Endodermal cell (in vitro differentiated cells): ENCODE measurements at places on chromosomes 13 and 19.

DNA sequence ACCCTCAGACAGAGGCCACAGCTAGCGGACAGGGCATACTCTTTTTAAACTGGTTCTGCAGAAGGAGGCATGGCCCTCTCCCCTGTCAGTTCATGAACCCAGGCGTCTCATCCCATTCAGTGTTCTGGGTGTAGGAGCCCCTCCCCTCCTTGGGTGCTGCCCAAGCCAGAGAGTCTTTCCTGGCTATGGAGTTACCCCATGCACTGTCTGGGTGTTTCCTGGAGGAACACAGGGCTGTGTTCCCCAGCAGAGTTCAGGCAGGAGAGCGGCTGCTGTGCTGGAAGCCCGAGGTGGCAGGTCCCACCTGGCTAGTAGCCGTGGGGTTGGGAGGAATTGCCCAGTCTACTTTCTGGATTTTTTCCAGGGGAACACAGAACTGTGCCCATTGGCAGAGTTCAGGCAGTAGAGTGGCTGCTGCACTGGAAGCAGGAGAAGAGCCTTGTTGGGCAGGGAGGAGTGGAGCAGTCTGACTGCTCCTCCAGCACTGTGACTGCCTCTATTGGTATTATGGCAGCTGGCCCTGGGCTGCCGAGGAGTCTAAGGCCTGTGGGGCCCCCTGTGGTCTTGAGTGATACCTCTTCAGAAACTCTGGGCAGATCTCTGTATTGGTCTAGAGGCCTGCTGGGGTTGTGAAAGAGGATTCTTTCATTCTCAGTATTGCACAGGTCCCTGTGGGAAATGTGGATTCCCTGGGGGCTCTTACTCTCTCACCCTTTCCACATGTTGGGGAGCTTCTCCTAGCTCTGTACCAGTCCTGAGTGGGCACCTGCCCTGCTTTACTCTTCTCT, 168.3 kb downstream of the PCDH20 start:
- H3K4me1 ChIP-seq, result no peaks in the 10 kb centered on the region
- no peaks in the 10 kb centered on the region for H3K36me3 ChIP-seq
- no peak overlapping the region for H3K4me3 ChIP-seq

DNA sequence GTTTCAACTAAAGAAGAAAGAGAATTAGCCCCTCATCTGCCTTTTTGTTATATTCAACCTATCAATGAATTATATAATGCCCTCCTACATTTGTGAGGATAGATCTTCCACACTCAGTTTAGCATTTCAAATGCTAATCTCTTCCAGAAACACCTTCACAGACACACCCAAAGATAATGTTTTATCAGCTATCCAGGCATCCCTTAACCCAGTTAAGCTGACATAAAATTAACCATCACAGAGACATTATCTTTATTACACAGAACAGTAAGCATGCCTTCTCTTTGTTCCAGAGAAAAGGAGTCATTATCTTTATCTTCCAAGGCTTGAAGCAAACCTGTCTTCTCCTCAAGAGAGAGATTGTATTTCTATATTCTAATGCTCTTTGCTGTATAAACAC, 53.1 kb downstream of the PCDH20 start:
- H3K4me3 ChIP-seq, result no peak overlapping the region
- H3K4me1 ChIP-seq, result peaks cover 11% of the 10 kb centered on the region
- H3K36me3 ChIP-seq, result no peaks in the 10 kb centered on the region
- H3K27me3 ChIP-seq, result no peaks in the 10 kb centered on the region
- no peak for DNase-seq

DNA sequence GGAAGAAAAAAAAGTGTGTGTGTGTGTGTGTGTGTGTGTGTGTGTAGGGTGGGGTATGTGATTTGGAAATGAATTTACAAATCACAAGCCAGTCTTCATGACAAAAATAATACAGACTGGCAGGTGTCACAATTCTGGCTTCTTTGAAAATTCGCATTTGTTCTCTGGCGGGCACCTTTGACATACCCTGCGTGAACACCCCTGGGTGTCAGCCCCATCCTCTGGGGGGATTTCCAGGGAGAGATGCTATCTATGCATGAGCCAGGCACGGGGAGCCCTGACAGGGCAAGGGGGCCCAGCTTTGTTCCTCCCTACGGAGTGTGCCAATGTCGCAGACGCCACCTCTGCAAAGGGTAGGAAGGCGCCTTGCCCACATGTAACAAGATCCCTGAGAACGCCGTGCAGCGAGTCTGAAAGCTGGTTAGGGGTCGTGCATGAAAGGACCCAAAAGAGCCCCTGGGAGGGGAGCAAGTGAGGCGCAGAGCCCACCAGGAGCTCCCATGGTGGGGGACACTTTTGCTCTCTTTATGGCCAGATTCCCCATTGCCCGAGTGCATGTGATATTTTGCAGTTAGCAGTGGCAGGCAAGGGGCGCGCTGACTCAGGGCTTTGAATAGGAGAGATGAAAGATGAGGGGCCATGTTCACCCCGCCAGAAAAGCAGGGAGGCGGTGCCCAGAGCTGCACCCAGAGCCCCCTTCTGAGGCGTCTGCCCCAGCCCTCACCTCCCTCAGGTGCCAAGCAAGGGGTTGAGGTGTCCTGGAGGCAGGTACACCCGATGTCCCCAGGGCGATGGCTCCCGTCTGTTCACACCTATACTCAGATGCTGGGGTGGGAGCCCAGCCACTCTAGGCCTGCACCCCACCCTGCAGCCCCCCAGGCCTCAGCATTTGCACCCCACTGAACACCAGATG, 45.3 kb downstream of the KLF2 start:
- no peak overlapping the region for H3K27ac ChIP-seq
- no peak for DNase-seq
- no peaks in the 10 kb centered on the region for H3K4me1 ChIP-seq
- H3K4me3 ChIP-seq, result no peak overlapping the region
- peaks cover 14% of the 10 kb centered on the region for H3K36me3 ChIP-seq
- H3K27me3 ChIP-seq, result no peaks in the 10 kb centered on the region

DNA sequence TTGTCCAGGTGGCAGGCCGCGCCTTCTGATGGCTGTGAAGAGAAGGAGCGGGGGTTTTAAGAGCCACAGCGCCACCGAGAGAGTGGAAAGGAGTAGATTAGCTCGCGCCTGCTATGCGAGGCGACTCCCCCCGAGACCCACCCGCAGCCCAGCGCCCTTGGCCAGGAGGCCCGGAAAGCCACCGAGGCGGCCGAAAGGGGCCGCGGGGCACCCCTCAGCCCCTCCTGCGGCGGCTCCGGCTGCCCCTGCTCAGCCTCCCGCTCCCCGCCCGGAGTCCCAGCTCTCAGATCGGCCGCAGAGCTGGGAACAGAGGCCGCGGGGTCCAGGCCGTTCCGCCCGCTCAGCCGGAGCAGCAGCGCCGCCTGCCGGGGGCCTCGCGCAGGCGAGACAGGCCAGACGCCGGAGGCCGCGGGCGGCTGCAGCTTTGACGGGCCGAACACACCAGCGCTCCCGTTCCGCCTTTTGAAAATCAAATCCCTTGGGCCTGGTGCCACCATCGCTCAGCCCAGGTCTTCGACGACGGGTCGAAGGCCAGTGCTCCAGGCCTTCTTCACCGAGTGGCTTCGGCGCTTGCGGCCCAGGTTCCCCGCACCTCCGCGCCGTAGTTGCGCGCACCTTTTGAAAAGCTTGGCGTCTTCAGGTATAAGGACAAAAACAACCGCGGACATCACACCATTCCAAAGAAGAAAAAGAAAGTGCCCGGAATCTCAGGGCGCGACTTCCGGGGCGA, 15.3 kb downstream of the CDX2 start:
- H3K27me3 ChIP-seq, result peaks cover 100% of the 10 kb centered on the region
- peak overlapping the region; percentile 53 for H3K4me3 ChIP-seq
- no peaks in the 10 kb centered on the region for H3K36me3 ChIP-seq
- no peaks in the 10 kb centered on the region for H3K4me1 ChIP-seq

GRCh38 chr13:62321895-62322294, 906.2 kb upstream of the PCDH20 start:
- H3K27ac ChIP-seq, result no peak overlapping the region
- H3K4me1 ChIP-seq, result no peaks in the 10 kb centered on the region
- no peak overlapping the region for H3K4me3 ChIP-seq
- H3K27me3 ChIP-seq, result no peaks in the 10 kb centered on the region

- no peak overlapping the region for H3K27ac ChIP-seq
- no peaks in the 10 kb centered on the region for H3K4me1 ChIP-seq
- no peak for DNase-seq
- no peaks in the 10 kb centered on the region for H3K27me3 ChIP-seq
- no peaks in the 10 kb centered on the region for H3K36me3 ChIP-seq
- H3K4me3 ChIP-seq, result no peak overlapping the region
Measured at GRCh38 chr13:32114284-32114950, 82.8 kb downstream of the FRY start.

GRCh38 chr19:38190793-38191192, 33.2 kb downstream of the DPF1 start:
- no peak overlapping the region for H3K27ac ChIP-seq
- no peak for DNase-seq
- H3K4me3 ChIP-seq, result no peak overlapping the region
- H3K4me1 ChIP-seq, result no peaks in the 10 kb centered on the region
- no peaks in the 10 kb centered on the region for H3K36me3 ChIP-seq
- no peaks in the 10 kb centered on the region for H3K27me3 ChIP-seq

DNA sequence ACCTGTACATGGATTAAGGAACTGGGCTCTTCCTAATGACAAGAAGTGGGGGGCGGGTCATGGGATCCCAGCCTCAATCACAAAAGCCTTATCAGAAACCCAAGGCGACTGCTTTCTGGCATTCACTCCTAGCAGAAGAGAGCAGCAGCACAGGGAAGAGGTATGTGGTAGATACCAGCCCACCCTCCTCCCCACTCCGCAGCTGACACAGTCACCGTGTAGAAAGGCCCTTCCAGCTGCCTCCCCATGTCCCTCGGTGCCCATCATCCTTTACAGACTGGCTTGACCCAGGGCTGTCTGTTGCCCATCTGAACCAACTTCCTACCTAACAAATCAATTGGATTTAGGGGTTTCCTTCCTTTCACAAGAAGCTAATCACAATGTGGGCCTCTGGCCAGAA, 3.1 kb upstream of the DHRS12 start:
- no peak overlapping the region for H3K27ac ChIP-seq
- H3K4me3 ChIP-seq, result no peak overlapping the region
- H3K36me3 ChIP-seq, result no peaks in the 10 kb centered on the region
- no peak for DNase-seq
- H3K4me1 ChIP-seq, result peaks cover 9% of the 10 kb centered on the region

DNA sequence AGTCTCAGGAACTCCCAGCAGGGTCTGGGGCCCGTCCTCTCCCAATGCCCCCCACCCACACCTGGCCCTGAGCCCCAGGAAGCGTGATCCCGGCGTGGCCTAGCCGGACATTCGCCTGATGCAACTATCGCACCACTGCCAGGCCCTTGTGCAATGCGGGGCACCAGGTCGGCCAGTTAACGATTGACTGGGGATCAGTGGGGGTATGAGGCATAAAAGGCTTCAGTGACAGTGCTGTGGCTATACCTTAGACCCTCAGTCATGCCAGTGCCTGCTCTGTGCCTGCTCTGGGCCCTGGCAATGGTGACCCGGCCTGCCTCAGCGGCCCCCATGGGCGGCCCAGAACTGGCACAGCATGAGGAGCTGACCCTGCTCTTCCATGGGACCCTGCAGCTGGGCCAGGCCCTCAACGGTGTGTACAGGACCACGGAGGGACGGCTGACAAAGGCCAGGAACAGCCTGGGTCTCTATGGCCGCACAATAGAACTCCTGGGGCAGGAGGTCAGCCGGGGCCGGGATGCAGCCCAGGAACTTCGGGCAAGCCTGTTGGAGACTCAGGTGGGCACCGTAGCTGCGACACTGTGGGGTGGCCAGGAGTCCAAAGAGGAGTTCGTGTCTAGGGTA, at the start of gene ANGPTL8:
TSS of gene ANGPTL8 (plus strand) at position 243 of the 624 bp plus-strand sequence. CDS start at position 262, 19 bp downstream.
- peaks cover 34% of the 10 kb centered on the region for H3K36me3 ChIP-seq
- H3K27me3 ChIP-seq, result no peaks in the 10 kb centered on the region
- H3K4me3 ChIP-seq, result no peak within 1 kb of the TSS
- no peak within 1 kb of the TSS for H3K27ac ChIP-seq
- peaks cover 5% of the 10 kb centered on the region for H3K4me1 ChIP-seq
- DNase-seq, result no peak

DNA sequence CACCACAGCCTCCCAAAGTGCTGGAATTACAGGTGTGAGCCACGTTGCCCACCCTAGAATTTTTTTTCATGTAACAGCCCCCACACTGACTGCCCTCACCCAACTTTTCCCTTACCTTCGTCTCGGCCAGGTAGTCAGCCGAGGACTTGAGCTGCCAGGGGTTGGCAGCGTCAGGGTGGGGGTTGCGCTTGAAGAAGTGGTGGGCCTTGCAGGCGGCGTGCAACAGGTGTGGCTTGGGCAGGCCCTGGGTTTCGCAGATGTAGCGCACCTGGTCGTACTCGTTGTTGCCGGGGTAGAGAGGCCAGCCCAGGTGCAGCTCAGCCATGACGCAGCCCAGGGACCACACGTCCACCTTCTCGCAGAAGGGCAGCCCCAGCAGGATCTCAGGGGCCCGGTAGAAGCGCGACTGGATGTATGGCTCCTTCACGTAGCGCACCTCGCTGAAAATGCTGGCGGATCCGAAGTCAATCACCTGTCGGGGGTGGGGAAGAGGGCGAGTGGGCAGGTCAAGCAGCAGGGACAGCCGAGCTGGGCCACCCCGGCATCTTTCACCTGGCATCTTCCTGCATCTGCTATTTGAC, 6.2 kb downstream of the HIPK4 start:
- H3K4me3 ChIP-seq, result no peak overlapping the region
- no peaks in the 10 kb centered on the region for H3K36me3 ChIP-seq
- DNase-seq, result no peak

- DNase-seq, result no peak
- H3K4me1 ChIP-seq, result no peaks in the 10 kb centered on the region
- H3K36me3 ChIP-seq, result no peaks in the 10 kb centered on the region
Measured at GRCh38 chr13:94557684-94558235, 38.2 kb downstream of the TGDS start.

DNA sequence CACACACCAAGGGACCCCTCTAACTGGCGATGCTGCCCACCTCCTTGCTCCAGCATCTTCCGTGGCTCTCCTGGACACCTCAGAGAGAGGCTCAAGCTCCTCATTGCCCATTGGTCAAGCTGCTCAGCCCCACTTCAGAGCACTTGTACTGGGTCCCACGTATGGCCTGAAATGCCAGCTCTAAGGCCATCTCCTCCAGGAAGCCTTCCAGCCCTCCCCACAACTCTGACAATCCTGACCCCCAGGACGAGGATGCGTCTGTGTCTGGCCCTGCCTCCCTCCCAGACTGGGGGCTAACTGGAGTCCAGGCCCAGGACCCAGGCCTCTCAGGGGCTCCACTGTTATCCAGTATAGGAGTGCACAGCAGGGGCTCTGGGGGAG, 7.9 kb upstream of the HOMER3 start:
- H3K27ac ChIP-seq, result no peak overlapping the region
- no peak for DNase-seq
- no peaks in the 10 kb centered on the region for H3K36me3 ChIP-seq
- no peak overlapping the region for H3K4me3 ChIP-seq
